RWPE2 (cell line): ENCODE measurements at places on chromosomes 5 and 9.

- H3K4me1 ChIP-seq: peaks cover 46% of the 10 kb centered on the region
- no peak overlapping the region for H3K4me3 ChIP-seq
- H3K27me3 ChIP-seq: no peaks in the 10 kb centered on the region
- DNase-seq: no peak
- no peaks in the 10 kb centered on the region for H3K36me3 ChIP-seq
These were observed 105.8 kb downstream of the EFNA5 start for GRCh38 chr5:107564931-107565372.

DNA sequence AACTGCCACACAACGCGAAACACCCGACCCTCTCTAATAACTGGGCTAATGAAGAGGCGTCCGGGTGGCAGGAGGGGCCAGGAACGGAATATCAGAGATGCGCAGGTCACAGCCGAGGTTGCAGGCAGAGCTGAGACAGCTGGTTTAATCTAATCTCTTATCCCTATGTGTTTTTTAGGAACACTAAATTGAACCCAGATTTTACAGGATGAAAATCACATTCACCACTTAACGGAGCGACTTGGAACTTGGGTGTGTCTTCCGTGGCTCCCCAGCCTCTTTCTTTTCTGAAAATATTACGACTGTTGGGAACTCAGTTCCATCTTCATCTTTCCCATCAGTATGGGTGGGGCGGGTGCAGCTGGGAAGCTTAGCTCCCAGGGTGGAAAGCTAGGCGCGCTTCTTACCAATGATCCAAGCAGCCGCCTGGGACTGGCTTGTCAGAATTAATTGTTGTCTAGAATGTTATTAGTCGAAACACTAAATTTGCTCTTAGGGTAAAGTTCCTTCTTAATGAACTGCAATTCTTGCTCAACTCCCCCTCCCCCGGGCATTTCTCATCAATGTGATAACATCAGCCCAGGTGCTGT, 92.5 kb downstream of the IRX2 start:
- peaks cover 15% of the 10 kb centered on the region for H3K4me1 ChIP-seq
- H3K36me3 ChIP-seq: no peaks in the 10 kb centered on the region
- no peaks in the 10 kb centered on the region for H3K27me3 ChIP-seq
- no peak overlapping the region for H3K4me3 ChIP-seq
- DNase-seq: no peak

DNA sequence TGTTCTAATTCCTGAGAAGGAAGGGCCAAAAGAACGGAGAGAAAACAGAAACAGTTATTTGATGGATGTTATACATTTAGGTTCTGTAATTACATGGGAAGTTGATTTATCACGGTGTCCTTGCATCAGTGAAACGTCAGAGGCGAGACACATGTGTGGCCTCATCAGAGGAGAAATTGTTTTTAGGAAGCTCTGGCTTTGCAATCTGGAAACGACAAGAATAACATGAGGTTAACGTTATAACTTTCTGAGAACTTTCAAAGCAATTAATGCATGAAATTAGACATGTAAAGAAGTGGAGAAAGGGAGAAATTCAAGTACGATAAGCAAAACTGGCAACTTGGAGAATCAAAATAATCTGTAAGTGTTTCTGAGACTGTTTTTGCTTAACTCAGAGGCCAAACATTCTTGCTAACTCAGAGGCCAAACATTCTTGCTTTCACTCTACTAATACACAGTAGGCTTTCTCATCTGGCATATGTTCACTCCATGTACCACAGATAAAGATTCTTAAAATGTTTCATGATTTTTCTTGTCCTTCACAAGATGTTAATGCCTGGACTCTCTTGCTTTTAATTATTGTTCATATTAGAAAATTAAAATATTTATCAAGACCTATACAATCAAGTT, 933.0 kb downstream of the TLE4 start:
- no peak overlapping the region for H3K4me3 ChIP-seq
- H3K36me3 ChIP-seq: no peaks in the 10 kb centered on the region
- H3K4me1 ChIP-seq: no peaks in the 10 kb centered on the region
- no peak overlapping the region for H3K27ac ChIP-seq

DNA sequence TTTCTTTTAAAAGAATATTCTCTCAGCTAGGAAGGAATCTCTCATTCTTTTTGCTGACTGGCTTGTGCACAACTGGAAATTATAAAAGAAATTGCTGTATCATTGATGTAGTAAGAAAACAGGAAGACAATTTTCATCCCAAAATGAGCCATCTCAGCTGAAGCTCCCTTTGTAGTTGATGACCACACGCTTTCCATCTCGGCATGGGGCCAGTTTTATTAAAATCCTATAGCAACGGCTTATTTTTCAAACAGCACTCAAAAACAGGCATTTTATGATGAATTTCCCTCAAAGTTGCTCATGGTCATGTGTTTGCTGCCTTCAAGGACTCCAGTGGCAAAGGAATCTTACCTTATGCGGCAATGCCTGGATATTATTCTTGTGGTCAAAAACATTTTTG, 62.4 kb upstream of the GLIS3 start:
- H3K27ac ChIP-seq: no peak overlapping the region
- no peak overlapping the region for H3K4me3 ChIP-seq
- H3K4me1 ChIP-seq: no peaks in the 10 kb centered on the region
- DNase-seq: no peak
- H3K27me3 ChIP-seq: no peaks in the 10 kb centered on the region

DNA sequence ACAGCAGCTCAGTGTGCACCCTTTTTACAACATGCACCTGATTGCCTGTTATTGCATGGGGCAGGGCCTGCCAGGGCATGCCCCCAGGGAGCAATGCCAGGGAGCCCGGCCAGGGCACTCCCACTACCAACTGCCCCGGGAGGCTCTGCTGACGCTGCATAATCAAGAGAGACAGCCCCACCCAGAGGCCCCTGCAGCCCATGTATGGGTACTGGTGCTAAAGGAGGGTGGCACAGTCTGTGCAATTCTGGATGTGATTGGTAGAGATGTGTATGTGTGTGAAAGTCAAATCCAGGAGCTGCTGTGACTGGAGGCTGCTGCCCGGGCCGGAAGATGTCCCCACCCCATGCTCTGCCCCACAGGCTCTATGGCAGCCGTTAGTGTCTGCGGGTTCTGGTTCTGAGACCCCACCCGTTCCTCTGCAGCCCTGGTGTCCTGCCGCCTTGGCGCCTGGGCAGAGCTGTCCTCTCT, 3.9 kb upstream of the NEURL1B start:
- no peaks in the 10 kb centered on the region for H3K27me3 ChIP-seq
- peaks cover 17% of the 10 kb centered on the region for H3K4me1 ChIP-seq
- H3K27ac ChIP-seq: peak overlapping the region; percentile 13
- H3K36me3 ChIP-seq: no peaks in the 10 kb centered on the region
- no peak overlapping the region for H3K4me3 ChIP-seq

DNA sequence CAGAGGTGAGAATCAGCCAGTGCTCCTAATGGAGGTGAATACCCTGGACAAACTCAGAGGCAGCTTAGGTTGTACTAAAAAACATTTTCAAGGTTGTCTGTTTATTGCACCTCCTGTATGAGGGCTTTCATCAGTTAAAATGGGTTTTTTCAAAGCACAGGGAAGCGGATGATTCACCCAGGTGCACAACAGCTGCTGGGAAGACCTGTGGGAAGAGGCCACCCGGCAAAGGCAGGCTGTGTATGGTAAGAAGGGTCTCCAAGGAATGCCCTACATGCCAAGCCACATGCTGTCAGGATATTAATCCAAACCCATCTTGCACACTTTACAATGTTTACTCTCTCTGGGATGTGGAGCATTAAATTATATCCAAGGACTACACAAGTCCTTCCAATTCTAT, 14.7 kb downstream of the SIL1 start:
- H3K27me3 ChIP-seq: no peaks in the 10 kb centered on the region
- H3K4me1 ChIP-seq: peaks cover 20% of the 10 kb centered on the region
- H3K4me3 ChIP-seq: no peak overlapping the region
- no peak overlapping the region for H3K27ac ChIP-seq

DNA sequence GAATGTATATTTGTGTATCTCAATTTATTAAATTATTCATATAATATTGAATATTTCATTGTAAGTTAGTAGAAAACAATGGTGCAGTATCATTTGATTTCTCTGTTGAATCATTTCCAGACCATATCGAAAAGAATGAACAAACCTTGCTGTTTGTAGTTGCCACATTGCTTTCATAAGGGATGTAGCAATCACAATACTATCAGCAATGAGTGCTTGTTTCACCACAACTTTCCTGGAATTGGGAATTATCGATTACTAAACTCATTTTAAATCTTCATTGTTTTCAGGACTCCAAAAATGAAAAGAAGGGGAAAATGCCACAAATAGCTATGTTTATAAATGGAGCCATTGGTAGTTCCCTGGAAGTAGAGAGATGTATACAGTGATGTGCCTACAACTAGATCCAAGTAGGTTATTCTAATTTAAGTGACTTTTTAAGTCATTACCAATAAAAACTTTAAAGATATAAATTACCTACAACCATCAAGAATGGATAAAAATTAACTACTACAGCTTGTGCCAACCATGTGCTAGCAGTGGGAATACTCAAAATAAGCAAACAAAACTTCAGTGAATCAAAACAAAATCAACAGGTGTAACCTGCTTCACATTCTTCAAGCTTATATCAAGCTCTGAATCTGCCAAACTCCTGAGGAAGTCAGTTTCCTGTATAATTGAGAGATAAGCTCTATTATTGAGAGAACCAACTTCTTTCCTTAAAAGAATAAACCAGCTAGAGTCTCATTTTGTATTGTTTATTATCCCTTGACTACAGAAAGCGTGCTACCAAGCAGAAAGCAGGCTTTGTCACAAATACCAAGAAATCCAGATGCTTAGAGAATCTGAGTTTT, 358.6 kb downstream of the ADGRV1 start:
- H3K4me1 ChIP-seq: no peaks in the 10 kb centered on the region
- DNase-seq: no peak
- H3K4me3 ChIP-seq: no peak overlapping the region
- no peaks in the 10 kb centered on the region for H3K36me3 ChIP-seq
- no peak overlapping the region for H3K27ac ChIP-seq
- H3K27me3 ChIP-seq: no peaks in the 10 kb centered on the region

GRCh38 chr9:972501-973294, 3.8 kb upstream of the DMRT3 start:
- H3K4me3 ChIP-seq: no peak overlapping the region
- H3K4me1 ChIP-seq: no peaks in the 10 kb centered on the region
- no peaks in the 10 kb centered on the region for H3K36me3 ChIP-seq
- no peak overlapping the region for H3K27ac ChIP-seq
- no peak for DNase-seq

DNA sequence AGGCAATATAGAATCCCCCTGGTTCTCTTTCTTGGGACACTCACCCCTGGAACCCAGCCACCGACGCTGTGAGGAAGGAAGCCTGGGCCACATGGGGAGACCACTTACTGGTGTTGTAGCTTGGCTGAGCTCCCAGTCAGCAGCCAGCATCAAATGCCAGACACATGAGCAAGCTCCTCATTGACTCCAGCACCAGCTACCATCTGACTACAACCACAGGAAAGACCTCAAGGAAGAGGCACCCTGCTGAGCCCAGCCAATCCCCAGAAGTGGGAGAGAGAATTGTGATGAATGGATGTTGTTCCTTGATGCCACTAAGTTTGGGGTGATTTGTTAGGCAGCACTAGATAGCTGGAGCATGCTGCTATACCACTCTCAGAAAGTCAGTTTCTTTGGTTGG, 36.0 kb downstream of the BNIP1 start:
- no peaks in the 10 kb centered on the region for H3K27me3 ChIP-seq
- H3K36me3 ChIP-seq: no peaks in the 10 kb centered on the region
- no peak for DNase-seq
- H3K4me3 ChIP-seq: no peak overlapping the region
- H3K4me1 ChIP-seq: no peaks in the 10 kb centered on the region

- DNase-seq: no peak
- no peaks in the 10 kb centered on the region for H3K4me1 ChIP-seq
- H3K36me3 ChIP-seq: no peaks in the 10 kb centered on the region
- no peak overlapping the region for H3K27ac ChIP-seq
- no peak overlapping the region for H3K4me3 ChIP-seq
These were observed 122.0 kb upstream of the CCDC152 start for GRCh38 chr5:42634575-42634974.

GRCh38 chr5:88756953-88757352, 126.0 kb downstream of the MEF2C start:
- no peak for DNase-seq
- no peaks in the 10 kb centered on the region for H3K4me1 ChIP-seq
- peaks cover 14% of the 10 kb centered on the region for H3K27me3 ChIP-seq
- H3K27ac ChIP-seq: no peak overlapping the region
- no peaks in the 10 kb centered on the region for H3K36me3 ChIP-seq

- no peak for DNase-seq
- no peaks in the 10 kb centered on the region for H3K36me3 ChIP-seq
- H3K4me1 ChIP-seq: no peaks in the 10 kb centered on the region
- no peaks in the 10 kb centered on the region for H3K27me3 ChIP-seq
These were observed 229.1 kb downstream of the SEC61B start for GRCh38 chr9:99451112-99451606.

GRCh38 chr9:105119156-105119555, 125.3 kb upstream of the SLC44A1 start:
- no peaks in the 10 kb centered on the region for H3K4me1 ChIP-seq
- H3K27me3 ChIP-seq: no peaks in the 10 kb centered on the region

- no peak overlapping the region for H3K27ac ChIP-seq
- H3K4me1 ChIP-seq: peaks cover 25% of the 10 kb centered on the region
- no peak for DNase-seq
- H3K27me3 ChIP-seq: no peaks in the 10 kb centered on the region
These were observed 59.8 kb downstream of the NREP start for GRCh38 chr5:111697215-111697614.

DNA sequence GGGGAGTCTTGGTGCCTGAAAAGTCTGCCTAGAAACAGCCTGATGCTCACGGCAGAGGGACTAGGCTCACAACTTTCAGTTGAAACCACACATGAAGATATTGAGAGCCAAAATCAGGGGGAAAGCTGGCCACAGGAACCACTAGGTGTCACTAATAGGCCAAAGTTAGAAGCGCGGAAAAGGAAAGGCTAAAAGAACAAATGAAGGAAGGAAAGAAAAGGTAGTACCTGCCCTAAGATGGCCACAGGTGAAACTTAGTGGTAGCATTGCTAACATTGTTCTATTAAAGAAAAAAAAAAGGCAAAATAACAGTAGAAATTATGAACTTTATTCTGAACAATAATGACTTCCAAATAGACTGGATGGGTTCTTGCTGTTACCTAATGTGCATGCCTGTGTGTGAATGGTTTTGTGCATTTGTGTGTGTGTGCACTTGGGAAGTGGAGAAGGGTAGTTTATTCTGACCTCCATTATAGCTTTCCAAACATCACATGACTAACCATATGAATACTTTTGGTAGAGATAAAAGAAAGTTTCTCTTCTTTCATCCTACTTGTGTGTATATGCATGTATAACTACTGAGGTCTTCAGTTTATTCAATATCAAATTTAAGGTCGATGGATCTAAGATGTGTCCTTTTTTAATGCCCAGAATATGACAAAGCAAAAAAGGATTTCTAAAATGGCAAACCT, 2.1 kb upstream of the RFESD start:
- no peak overlapping the region for H3K27ac ChIP-seq
- no peak for DNase-seq
- H3K4me1 ChIP-seq: peaks cover 7% of the 10 kb centered on the region
- peaks cover 3% of the 10 kb centered on the region; the same call in 1 of the 2 replicates for H3K36me3 ChIP-seq
- H3K27me3 ChIP-seq: no peaks in the 10 kb centered on the region
